Activated CD4-positive, CD25-positive, alpha-beta regulatory T cell (primary cell): ENCODE measurements at places on chromosomes 16 and 17.

DNA sequence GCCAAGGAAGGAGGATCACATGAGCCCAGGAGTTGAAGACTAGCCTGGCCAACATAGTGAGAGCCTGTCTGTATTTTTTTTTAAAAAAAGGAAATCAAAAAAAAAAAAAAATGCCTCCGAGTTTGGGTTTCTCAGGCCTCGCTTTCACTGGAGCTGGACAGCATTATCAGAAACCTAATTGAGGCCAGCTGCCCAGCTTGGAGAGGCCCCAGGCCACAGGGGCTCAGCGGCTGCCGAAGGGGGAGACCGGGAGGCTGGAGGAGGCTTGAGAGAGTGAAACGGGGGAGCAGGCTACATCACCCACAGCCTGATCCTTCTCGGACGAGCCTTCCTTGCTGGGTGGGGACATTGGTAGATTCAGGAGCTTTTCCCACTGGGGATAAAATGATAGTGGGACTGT is 5.1 kb downstream of the TTYH2 start:
- no peak for DNase-seq

- DNase-seq: no peak
These were observed 67.0 kb downstream of the PITPNC1 start for GRCh38 chr17:67443931-67444595.

GRCh38 chr16:11411059-11411550 is 65.8 kb downstream of the RMI2 start:
- DNase-seq: no peak

GRCh38 chr17:39639043-39639442 is 2.1 kb downstream of the STARD3 start:
- no peak for DNase-seq

DNA sequence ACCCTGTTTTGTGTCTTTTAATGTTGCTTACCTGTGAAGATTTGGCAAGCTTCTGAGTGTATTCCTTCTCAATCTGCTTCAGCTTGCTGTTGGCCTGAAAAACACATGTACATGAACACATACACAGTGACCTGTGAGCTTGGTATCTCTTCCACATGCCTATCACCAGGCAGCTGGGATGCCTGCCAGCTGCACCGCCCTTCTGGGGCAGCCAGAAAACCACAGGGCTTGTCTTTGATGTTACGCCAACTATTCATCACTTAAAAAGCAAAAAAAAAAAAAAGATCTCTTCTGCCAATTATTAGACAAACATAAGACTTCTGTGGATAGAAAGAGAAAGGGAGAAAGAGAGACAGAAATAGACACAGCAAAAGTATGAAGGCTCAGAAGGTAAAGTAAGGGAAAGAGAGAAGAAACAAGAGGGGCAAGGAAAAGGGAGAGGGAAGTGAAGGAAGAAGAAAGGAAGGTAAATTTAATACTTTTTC is 189.2 kb upstream of the AXIN2 start:
- no peak for DNase-seq
